Activated T-helper 1 cell treated with anti-CD3 and anti-CD28 coated beads, Interleukin-12 subunit alpha, Interleukin-12 subunit beta, Interleukin-2, Interleukin-4 antibody, amounts not matched to agents 30 ng/mL and 10 ng/mL and 1 ng/mL, durations not matched to agents 14 hours and 24 hours and 36 hours (primary cell): ENCODE measurements at places on chromosomes 4 and X. TPM values are rescaled to one million over a fixed set of nuclear protein-coding genes. Genes with fewer than 3 reads are reported as not detected.

The PNMA6F gene
- not detected in 2 replicates for total RNA-seq

The TMPRSS11D gene
- not detected in 2 replicates for total RNA-seq

The SAGE1 gene
- total RNA-seq, result not detected in 2 replicates

The AFM gene
- not detected in 2 replicates for total RNA-seq

The CCDC110 gene
- not detected in 2 replicates for total RNA-seq

The HGFAC gene
- not detected in 2 replicates for total RNA-seq

The UGT2B15 gene
- total RNA-seq, result not detected in 2 replicates

The UTP14A gene
- 59.3 and 62.4 TPM in 2 replicates for total RNA-seq

The BGN gene
- not detected in 2 replicates for total RNA-seq

The TMPRSS11B gene
- not detected in 2 replicates for total RNA-seq

The CENPVL3 gene
- not detected in 2 replicates for total RNA-seq

The USP17L17 gene
- not detected in 2 replicates for total RNA-seq

The XPNPEP2 gene
- 0.16 and 0.24 TPM in 2 replicates for total RNA-seq
